ENCODE measurements at places on chromosomes 13 and 19.

- no peak for DNase-seq
These were observed 4.1 kb upstream of the UBAC2 start for GRCh38 chr13:99196466-99197116.

GRCh38 chr13:110250258-110250891 is 56.6 kb downstream of the COL4A1 start:
- DNase-seq: no peak

GRCh38 chr13:25762281-25762680 is 289.5 kb downstream of the SHISA2 start:
- DNase-seq: no peak

DNA sequence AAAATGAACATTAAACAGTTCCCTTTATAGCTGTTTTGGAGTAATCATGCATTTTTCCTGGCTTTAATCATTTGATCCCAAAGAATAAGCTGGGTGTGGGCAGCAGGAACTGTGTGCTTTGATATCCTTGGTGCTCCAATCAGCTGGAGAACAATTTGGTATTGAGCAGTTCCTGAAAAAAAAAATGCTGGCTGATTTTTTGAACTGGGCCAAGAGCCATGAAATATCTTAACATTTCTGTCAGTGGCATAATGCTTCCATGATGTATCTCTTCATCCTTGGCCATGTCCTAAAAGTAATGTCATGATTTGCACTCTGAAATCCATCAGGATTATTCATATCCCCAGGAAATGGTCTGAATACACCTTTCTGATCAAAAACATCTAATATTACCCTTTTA is 134.7 kb downstream of the LHFPL6 start:
- DNase-seq: no peak

DNA sequence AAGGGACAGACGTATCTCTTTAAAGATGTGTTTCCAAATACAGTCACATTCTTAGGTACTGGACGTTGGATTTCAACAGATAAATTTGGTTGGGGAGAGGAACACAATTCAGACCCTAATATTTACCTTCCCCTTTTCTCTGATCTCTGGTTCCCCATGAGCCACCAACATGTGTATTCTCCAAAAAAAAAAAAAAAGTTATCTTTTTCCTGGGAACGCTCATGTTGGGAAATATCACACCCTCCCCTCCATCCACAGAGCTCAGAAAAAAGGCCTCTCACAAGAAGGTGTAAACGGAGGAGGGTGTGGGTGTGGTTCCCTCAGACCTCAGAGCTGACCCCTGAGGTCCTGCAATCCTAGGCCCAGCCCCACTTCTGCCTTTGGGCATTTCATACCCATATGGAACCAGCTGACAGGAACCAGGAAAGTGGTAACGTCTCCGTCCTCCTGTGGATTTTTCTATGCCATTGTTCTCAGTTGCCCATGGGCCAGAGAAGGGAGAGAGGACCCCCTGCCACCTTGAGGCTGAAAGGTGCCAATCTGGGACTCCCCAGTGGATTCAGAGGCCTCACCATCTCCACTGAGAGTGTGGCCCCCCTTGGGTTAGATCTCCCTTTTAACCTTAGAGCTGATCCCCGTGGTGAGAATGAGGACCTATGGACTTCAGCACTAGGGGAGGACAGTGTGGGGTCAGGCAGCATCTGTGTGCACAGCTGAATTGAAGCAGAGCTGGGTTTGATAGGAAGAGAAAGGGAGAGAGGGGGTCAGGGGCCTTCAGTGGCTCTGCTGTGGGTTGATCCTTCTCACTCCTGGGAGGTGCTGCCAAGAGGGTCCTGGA is 8.4 kb upstream of the SIGLEC12 start:
- DNase-seq: no peak

Data from stimulated activated CD8-positive, alpha-beta memory T cell treated with anti-CD3 and anti-CD28 coated beads, Interleukin-15, amount 100 ng/mL, for 24 hours (primary cell).